ENCODE measurements at places on chromosomes 12 and 14.

DNA sequence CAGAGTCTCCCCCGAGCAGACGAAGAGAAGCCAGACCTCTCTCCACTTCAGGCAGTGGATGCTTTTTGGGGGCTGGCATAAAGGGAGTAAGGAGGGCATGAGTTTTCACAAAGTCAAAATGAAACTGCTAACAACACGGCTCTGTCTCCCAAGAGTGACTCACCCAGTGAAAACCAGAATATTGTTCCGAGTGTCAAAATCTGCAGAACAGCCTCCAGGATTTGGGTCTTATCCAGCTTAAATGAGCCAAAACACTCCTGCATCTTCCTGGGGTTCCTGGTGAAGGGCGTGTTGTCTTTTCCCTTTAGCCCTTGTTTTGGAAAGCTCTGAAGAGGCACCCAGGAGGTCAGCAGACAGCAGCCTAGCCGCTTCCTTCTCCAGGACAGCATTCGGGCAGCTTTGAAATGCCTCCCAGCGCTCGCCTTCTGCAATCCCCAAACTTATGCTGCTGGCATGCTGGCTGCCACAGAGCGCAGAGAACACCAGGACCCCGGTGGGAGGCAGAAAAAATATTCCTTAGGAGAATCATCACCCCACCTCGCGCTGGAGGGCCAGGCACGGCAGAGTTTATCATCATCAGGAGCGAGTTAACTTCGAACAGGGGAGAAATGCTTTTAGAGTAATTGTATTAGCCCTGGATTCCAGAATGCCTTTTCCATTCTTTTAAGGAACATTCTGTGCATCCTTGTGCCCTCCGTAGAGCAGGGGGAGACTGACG, 117.7 kb upstream of the NCOR2 start:
- no peak for DNase-seq

- DNase-seq: no peak
These were observed 71.8 kb upstream of the GZMB start for GRCh38 chr14:24705840-24706239.

GRCh38 chr14:77212943-77213678, 31.5 kb downstream of the TMEM63C start:
- no peak for DNase-seq

- no peak for DNase-seq
These were observed 281.5 kb downstream of the CACNA1C start for GRCh38 chr12:2334271-2334670.

GRCh38 chr14:24432259-24433131, 2.7 kb downstream of the KHNYN start:
- no peak for DNase-seq

DNA sequence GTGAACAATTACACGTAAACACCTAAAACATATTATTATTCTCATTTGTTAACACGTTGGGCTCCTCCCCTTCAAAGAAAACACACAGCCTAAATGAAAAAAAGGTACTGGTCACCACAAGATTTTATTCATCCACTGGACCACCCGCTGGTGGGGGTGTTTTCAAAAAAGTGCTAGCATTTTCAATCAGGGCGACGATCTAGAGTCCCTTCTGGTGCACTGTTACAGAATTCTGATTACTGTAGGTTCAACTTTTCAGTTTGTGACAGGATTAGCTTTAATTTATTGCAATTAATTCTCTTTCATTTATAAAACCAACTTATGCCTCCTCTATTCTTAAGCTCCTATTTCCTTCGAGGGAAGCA, 443 bp downstream of the MAGOHB start:
- DNase-seq: no peak

- DNase-seq: no peak
These were observed 67.6 kb downstream of the TECPR2 start for GRCh38 chr14:102430212-102430908.

- no peak for DNase-seq
These were observed 9.6 kb downstream of the PLXNC1 start for GRCh38 chr12:94157981-94158411.

DNA sequence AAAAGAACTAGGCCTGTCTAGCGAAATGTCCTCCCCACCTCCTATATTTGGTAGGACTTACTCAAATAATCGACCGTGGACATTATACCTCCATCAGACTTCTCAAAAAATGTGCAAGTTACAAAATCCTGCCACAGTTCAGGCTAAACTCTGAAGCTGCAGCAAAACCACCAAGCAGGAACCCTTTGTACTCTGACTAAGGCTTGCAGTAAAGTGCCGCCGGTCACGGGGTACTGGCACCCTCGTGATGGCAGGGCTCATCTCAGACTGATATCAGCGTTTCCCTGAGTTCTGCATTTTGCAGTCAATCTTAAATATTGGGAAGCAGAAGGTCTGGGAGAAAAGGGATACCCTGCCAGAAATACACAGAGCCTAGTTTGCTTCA, 17.1 kb downstream of the SLC11A2 start:
- peak; percentile 87 for DNase-seq

DNA sequence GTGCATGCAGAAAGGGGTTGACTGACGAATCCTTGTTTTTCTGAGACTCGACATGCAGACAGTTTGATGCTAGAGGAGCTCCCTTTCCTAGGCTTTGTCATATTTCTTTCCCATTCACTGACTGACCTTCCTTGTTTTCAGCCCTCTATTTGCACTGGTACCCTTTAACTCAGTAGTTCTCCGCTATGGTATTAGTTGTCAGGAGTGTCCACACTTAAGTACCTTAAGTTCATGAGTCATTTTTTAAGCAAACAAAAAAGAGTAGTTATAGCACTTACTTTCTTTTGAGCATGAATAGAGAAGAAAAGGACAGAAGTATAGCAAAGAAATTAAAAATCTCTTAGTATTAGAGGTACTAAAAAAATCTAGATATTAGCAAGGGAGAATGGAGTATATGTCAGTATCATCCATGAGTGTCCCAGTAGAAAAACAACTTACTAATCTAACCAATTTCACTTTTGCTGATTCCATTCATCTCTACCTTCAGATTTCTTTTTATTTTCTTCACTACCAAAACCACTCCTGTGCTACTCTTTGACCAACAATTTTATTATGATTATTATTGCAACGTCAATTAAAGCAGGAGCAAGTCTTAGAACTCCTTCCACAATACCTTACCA, 8.3 kb downstream of the ATP2B1 start:
- no peak for DNase-seq

GRCh38 chr14:36477266-36477665, 42.8 kb downstream of the NKX2-1 start:
- DNase-seq: no peak

DNA sequence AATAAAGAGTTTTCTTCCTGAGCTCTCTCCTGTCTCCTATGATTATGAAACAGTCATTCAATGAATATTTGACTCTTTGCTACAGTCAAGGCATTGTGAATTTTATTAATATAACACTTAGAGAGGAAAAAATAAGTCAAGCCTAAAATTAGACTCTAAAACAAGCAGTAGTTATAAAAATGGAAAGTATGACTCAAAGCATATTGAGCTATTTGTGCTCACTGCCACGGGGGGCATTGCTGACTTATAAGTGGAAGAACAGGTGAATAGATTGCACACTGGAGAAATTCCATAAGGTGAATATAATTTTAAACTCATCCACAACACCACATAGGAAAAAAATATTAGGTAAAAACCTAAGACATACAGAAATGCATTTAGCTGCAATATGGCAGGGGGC, 87.7 kb upstream of the CCDC196 start:
- no peak for DNase-seq

- no peak for DNase-seq
These were observed 143.7 kb downstream of the GPHN start for GRCh38 chr14:66651536-66652220.

DNA sequence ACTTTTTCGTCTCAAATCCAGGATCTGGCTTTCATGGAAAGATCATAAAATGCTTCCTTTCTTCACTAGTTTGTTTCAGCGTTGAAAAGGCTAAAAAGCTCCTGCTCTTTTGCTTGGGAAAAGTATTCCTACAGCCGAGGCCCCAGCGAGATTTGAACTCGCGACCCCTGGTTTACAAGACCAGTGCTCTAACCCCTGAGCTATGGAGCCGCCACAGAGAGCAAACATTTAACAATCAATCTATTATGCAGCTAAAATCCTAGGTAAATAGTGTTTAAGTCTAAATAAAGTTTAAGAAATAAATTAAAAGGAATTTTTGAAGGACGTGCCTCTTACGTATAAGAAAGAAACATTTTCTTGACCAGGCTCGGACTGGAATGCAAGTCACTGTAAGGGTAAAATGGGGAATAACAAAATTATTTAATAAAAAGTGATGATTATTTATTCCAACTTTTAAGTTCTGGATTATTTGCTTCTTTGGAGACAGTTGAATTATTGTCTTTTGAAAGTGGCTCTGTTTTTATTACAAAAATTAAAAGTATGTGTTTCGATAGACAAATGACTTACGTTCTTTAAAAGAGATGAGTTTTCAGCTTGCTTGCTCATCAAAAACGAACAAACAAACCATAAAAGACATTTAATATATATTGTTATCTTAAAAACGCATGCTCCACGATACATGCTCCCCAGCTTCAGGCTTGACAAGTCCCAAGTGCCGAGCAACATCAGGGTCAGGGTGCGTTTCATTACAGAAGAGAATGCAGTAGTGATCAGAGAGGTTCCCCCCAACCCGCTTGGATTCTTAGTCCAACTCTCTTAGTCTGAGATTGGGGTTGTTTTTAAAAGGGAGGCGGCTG, 10.2 kb downstream of the OR6S1 start:
- DNase-seq: no peak

DNA sequence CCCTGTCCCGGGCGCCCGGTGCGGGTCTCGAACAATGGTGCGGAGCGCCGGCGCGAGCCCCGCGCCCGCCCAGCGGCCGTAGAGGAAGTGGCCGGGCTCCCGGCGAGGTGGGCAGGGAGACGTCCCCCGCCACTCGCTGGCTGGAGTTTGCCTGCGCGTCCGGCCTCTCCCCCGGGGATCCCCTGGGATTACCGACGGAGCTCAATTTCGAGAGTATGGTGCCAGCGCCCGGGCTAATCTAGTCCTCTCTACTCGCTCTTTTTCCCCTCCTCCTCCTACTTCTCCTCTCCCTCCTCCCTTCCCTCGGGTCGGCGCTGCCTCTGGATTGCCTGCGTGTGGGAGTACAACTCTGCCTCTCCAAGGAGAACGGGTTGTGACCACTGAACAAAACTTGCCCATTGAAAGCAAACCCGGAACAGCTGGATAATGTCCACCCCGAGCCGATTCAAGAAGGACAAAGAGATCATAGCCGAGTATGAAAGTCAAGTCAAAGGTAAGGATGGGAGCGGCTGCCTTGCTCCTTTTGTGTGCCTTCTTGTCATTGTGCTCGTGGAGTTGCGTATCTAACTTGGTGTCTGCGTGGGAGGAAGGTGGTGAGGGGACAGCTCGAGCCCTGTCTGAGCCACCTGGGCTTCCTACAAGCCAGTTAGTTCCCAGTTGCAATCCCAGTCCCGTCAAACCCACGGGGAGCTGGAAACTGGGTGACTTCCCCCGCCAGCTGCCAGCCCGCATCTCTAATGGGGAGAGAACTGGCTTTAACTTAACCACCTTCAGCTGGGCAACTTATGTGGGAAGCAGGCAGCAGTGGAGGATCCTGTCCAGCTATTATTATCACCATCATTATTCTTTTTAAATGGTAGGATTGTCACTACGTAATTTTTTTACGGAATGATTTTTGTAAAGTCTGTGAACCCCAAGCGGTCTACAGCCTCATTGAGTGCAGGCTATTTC, at the start of gene SRGAP1:
SRGAP1 (plus strand) TSS at position 310 of the 951 bp plus-strand sequence; CDS start at position 427, 117 bp downstream.
- DNase-seq: peak; percentile 88

DNA sequence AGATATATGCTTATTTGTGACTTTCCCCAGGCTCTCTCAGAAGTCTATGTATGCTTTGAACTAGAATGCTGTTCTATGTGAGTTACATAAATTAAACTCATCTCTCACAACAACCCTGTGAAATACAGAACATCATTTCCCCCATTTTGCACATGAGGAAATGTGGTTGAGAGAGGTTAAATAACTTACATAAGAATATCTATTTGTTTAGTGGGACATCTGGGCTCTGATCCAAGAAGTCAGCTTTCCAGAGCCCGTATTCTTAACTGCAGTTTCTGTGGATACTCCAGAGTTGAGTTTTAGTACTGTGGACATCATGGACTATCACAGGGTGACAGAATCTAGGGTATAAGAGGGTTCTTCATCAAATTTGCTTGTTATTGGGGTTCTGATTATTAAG, 242.5 kb upstream of the ARHGAP5 start:
- no peak for DNase-seq

GRCh38 chr14:90728951-90729350, 87.3 kb downstream of the TTC7B start:
- no peak for DNase-seq

DNA sequence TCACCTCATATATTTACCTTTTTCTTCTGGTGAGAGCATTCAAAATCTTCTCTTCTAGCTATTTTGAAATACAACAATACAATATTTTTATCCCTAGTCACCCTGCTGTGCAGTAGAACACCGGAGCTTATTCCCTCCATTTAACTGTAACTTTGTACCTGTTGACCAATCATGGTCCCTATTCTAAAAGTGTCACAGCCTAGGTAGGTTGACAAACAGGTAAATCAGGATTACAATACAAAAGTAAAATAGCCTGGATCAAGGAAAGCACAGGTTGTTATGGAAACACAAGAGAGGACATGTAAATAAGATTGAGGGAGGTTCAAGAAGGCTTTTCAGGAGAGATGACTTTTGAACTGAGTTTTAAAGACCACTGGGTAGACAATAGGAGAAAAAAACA, 670.9 kb downstream of the DIO2 start:
- no peak for DNase-seq

DNA sequence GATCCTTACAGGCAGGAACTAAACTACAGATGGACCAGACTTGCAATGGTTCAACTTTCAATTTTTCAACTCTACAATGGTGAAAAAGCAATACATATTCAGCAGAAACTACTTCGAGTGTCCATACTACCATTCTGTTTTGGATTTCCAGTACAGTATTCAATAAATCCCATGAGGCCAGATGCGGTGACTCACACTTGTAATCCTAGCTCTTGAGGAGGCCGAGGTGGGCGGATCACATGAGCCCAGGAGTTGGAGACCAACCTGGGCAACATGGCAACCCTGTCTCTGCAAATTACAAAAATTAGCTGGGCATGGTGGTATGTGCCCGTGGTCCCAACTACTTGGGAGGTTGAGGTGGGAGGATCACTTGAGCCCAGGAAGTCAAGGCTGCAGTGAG, 336.1 kb downstream of the MED13L start:
- DNase-seq: peak; percentile 16

DNA sequence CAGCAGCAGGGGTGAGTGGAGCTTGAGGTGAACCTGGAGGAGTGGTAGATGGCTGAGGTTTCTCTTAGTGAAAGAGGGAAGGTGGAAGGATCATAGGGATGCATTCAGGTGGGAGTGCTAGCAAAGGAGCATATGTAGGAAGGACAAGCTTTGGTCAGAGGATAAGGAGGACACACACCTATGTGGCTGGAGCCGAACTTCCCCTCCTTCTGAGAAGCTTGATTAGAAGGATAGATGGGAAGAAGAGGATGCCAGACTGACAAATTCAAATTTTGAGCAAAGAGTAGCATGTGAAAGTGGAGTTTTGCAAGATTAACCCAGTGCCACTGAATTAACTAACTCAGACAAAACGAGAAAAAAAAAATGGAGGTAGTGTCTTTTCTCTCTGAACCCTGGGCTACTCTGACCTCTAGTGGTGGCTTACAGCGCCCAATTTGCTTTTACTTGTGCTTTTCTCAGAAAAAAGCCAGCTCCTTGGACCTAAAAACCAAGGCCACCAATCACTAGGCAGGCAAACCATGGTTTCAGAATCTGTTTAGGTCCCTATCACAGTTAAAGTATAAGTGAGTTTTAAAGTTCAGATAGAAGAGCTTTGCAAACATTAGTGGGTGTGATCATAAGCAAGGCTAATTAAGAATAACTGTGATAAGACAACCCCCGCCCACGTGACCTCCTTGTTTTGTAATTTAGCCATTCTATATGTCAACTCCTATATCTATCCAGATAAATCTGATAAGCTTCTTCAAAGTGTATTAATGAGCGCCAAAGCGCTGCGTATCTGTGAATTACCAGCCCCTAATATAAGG, 15.5 kb downstream of the EMP1 start:
- DNase-seq: no peak

Data from Right ventricle myocardium inferior (tissue), 1 donor.